ENCODE measurements at places on chromosomes 4 and X.

DNA sequence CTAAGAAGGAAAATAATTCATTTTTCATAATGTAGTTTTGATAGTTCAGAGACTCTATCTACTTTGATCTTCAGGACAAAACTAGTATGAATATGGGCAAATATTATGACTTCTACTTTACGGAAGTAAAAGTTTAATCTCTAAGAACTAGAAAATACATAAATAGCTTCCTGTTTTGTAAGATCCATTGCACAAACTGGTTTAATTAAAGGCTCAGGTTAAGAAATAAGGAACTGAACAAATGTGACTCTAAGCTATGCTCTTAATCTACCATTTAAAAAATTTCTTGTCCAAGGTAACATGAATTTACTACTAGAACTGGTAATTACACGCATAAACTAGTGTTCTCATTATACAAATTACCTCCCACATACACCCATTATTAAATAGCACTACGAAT lies 360.6 kb downstream of the INPP4B start:
- DNase-seq, result no peak

DNA sequence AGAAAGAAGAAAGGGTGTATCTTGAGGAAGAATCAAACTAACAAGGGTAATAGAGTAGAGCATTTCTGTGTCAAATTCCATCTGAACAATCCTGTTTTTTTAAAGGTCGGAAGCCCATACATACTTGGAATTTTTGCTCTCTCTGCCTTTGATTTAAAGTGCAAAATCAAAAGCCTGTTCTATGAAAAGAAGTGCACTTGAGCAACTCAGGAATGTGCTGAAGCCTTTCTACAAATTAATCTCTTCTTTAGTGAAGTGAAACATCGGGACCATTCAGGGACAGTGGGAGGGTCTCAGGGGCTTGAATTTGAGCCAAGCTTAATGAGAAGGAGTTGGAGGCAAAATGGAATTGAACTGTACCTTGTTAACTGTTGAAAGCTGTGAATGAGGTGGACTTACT lies 1008.5 kb upstream of the LCORL start:
- peak; percentile 18 for DNase-seq

DNA sequence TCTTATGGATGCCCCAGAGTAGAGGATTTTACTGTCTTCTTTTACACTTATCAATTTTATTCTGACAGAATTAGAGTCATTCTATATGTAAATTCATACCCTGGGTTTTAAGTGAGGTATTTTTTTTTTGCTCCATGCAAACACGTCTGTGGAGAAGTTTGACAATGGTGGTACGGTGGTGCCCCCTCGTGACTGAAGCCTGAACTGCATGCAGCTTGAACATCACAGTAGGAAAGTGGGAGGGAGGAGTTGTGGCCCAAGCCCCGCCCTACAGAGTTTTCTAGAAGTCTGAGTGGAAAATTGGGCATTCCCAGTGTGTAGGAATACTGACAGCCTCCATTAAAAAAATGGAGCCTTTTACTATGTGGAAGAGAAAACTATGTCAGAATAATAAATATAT lies 73.3 kb upstream of the RAB40AL start:
- peak; percentile 41 for DNase-seq

DNA sequence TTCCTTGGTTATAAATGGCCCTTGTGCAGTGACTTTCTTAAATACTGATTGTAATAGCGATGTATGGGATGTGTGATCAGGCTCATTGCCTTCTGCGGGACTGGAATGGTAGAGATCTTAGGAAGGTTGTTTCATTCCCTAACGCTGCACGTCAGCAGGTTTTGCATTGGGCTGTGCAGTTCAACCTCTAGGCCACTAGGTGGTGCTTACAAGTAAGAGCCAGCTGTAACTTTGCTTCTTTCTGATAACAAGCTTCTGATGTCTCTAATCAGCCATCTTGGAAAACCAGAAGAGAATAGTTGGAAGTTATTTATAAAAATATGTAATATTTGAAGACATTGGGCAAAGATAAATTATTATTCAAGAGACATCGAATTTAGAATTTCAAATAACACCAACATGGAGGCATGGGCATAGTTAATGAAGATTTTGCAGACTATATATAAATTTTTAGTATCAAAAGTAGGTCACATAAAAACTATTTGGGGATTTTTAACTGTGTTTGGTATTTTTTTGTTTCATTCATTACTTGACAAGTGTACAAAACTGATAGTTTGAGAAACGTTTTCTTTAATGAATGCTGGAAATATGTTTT lies 339.7 kb upstream of the PCDH7 start:
- peak; percentile 79 for DNase-seq

DNA sequence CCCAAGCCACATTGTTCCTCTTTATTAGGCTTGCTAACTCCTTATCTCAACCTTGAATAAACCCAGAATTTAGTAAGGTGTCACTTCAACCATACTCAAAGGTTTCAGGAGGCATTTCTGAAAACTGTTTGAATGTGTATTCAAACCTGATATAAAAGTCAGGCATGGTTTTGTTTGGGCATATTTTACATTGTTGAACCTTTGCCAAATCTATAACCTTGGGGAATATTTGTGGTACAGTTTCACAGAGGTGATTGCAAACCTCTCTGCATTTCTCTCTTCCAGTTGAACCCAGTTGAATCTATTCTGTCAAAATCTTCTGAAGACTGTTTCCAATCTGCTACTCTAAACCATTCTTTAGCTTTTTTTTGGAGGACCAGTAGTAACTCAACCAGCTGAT lies 409.0 kb downstream of the TECRL start:
- no peak for DNase-seq

DNA sequence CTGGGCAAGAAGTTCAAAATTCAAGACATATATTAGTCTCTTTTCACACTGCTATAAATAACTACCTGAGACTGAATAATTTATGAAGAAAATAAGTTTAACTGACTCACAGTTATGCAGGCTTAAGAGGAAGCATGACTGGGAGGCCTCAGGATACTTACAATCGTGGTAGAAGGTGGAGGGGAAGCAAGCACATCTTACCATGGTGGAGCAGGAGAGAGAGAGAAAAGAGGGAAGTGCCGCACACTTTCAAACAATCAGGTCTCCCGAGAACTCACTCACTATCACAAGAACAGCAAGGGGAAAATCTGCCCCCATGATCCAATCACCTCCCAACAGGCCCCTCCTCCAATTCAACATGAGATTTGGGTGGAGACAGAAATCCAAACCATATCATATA lies 273.3 kb upstream of the RASGEF1B start:
- no peak for DNase-seq

GRCh38 chrX:140766024-140766611 lies 56.6 kb downstream of the LINC00632 start:
- DNase-seq, result peak; percentile 5

GRCh38 chrX:138745196-138745595 lies 33.7 kb upstream of the FGF13 start:
- peak; percentile 10 for DNase-seq

- peak; percentile 100 for DNase-seq
Measured at GRCh38 chrX:13397878-13398818, 78.3 kb upstream of the ATXN3L start.

GRCh38 chrX:51155157-51155556 lies 177.5 kb upstream of the NUDT10 start:
- no peak for DNase-seq

DNA sequence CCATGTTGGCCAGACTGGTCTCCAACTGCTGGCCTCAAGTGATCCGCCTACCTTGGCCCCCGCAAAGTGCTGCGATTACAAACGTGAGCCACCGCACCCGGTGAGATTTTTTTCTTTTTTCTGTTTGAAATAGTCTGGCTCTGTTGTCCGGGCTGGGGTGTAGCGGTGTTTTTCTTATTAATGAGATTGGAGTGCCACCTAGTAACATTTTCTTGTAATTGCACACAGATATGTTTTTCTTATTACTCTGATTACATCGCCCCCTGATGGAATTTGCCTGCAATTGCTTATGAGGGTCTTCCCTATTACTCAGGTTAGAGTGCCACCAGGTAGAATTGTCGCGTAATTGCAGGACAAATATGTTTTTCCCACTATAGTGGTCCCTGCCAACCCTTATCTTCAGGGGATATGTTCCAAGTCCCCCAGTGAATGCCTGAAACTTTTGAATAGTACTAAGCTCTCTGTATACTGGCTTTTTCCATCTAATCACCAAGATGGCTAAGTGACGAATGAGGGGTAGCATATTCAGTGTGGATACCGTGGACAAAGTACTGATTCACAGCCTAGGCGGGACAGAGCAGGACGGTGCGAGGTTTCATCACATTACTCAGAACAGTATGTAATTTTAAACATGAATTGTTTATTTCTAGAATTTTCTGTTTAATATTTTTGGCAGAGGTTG lies 8.6 kb upstream of the PDHA1 start:
- DNase-seq, result peak; percentile 41

GRCh38 chr4:15213302-15213970 lies 211.2 kb downstream of the CPEB2 start:
- DNase-seq, result no peak

GRCh38 chrX:22999696-23000223 lies at the start of gene DDX53:
TSS of gene DDX53 (plus strand) at chrX:22999960. CDS start at chrX:23000058, 98 bp downstream.
- DNase-seq, result no peak

GRCh38 chr4:149589826-149590225 lies 225.8 kb downstream of the IQCM start:
- DNase-seq, result no peak

GRCh38 chr4:130077275-130077674 lies 981.3 kb downstream of the C4orf33 start:
- peak; percentile 59 for DNase-seq

- DNase-seq, result no peak
Measured at GRCh38 chr4:7873881-7874280, 65.8 kb downstream of the AFAP1 start.

GRCh38 chr4:159232465-159233106 lies 129.7 kb downstream of the RAPGEF2 start:
- no peak for DNase-seq

DNA sequence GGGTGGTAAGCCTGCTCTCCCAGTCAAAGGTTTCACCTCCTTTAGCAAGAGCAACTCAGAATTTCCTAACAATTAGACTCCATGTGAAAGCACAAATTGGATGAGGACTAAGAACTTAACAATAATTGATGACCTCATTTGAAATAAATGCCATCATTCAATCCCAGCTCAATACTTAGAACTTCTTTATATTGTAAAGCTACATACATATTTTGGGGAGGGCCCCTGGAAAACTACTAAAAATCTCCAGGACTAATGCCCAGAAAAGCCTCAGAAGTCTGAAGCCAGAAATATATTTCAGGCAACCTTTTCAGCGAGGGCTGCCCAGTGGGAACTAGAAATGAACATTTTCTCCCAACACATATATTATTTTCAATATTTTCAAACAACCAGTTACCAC lies 38.1 kb downstream of the AMOT start:
- DNase-seq, result no peak

- no peak for DNase-seq
Measured at GRCh38 chrX:35617836-35618235, 180.3 kb upstream of the MAGEB16 start.

GRCh38 chr4:141797966-141798365 lies 161.6 kb downstream of the IL15 start:
- DNase-seq, result no peak

GRCh38 chr4:83221897-83222441 lies 62.6 kb downstream of the COQ2 start:
- no peak for DNase-seq

DNA sequence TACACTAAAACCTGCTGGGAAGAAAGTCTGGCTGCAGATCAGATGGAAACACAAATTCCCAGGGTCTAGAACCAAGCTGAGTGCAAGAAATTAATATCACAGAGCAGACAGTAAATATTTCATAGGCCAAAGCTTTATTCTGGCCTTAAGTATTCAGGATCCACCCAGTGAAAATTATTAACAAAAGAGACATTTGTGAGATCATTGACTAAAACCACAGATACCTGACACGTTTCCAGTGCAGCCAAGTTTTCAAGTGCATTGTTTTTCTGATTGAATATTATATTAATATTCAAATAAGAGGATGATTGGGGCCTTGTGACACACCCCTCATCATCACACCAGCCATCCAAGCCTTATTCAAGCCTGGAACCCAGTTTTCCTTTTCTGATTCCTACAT lies 10.3 kb downstream of the ELOVL6 start:
- DNase-seq, result no peak

DNA sequence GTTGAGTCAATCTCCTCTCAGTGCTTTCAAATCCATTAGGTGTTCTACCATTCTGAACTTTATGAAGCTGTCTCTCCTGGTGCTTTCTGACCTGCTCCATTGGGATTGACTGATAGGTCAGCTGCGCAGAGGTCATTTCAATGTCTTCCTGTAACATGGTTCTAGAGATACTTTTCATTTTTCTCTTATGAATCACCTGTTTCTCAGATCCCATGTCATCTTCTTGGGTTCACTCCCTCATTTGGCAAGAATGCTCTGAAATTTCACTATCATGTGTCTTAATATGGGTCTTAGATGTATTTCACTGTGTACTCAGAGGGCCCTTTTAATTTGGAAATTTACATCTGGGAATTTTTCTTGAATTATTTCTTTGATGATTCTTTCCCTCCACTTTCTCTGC lies 13.8 kb upstream of the PGM2 start:
- DNase-seq, result peak; percentile 90

DNA sequence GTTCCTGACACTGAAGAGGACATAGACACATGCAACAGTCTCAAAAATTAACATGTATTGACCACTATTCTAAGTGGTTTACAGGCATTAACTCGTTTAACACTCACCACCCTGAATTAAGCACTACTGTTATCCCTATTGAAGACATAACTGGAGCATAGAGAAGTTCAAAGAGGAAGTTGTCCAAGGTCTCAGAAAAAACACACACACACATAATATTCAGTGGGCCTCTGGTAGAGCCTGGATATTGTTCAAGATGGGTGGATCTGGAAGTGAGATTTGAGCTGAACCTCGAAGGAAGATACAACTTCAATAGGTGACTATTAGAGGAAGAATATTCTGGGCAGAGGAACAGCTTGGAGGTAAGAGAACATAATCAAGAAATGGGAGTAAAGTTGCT lies 334.9 kb downstream of the HNRNPD start:
- no peak for DNase-seq

- DNase-seq, result no peak
Measured at GRCh38 chrX:26192204-26192603, at the start of gene MAGEB6. TSS of gene MAGEB6 (plus strand) at chrX:26192440. CDS start at chrX:26193847, 1,407 bp downstream.

DNA sequence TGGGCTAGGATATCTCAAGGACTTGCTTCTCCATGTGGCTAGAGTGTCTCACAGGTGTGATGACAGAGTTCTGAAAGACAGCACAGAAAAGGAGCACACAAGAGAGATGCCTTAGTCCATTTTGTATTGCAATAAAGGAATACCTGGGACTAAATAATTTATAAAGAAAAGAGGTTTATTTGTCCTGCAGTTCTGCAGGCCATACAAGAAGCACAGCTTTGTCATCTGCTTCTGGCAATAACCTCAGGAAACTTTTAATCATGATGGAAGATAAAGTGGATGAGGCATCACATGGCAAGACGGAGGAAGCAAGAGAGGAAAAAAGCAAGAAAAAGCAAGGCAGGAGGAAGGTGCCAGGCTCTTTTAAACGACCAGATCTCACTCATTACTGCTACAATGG lies 126.9 kb downstream of the ADAMTS3 start:
- DNase-seq, result no peak

DNA sequence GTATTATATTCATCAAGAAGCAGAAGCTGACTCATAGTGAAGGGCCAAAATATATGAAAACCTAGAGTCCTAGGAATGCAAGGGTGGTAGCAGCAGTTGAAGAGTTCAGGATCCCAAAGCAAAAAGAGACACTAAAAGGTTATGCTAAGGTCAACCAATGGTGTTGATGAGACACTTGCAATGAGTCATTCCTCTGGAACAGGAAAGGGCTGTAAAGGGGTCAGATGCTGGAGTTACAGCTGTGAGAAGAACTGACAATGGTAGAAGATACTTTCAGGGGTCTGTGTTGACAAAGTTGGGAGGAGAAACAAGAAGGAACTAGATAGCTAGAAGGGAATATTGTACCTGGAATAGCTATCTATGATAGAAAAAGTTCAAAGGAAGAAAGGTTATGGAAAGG lies 47.5 kb downstream of the ZGRF1 start:
- DNase-seq, result peak; percentile 23
